ENCODE measurements at places on chromosomes 1 and 21.

DNA sequence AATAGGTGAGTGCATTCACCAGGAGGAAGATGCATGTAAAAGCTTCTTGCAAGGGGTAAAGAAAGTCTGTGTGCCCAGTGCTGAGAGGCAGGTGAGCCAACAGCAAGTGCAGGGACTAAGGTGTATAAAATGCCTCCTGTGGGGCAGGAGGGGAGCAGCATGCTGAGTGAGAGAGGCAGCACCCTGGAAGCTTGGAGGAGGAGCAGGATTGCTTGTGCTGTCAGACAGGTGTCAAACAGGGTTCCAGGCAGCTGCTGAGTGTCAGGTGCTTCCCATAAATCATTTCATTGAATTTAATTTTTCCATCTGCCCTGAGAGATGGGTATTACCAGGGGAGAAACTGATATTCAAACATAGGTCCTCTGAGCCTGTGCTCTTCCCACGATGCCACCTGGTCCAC is 13.9 kb downstream of the BSND start:
- no peak for DNase-seq

- DNase-seq = no peak
Measured at GRCh38 chr1:7707527-7707926, 63.6 kb upstream of the VAMP3 start.

DNA sequence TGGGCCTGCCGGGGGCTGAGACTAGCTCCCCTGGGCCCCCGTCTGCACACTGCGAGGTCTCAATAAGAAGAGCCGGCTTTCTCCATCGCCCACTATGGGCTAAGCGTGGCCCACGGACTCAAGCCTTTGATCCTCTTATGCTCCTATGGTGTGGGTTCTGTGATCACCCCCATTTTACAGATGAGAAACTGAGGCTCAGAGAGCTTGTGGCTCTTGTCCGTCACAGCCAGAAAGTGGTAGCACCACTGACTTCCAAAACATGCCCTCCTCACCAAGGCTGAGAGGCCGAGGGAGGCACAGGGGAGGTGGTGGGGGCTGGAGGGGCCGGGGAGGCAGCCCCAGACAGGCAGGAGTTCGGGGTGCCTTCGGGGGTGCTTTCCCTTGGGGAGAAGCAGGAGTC is 39.0 kb upstream of the CASZ1 start:
- DNase-seq = no peak

DNA sequence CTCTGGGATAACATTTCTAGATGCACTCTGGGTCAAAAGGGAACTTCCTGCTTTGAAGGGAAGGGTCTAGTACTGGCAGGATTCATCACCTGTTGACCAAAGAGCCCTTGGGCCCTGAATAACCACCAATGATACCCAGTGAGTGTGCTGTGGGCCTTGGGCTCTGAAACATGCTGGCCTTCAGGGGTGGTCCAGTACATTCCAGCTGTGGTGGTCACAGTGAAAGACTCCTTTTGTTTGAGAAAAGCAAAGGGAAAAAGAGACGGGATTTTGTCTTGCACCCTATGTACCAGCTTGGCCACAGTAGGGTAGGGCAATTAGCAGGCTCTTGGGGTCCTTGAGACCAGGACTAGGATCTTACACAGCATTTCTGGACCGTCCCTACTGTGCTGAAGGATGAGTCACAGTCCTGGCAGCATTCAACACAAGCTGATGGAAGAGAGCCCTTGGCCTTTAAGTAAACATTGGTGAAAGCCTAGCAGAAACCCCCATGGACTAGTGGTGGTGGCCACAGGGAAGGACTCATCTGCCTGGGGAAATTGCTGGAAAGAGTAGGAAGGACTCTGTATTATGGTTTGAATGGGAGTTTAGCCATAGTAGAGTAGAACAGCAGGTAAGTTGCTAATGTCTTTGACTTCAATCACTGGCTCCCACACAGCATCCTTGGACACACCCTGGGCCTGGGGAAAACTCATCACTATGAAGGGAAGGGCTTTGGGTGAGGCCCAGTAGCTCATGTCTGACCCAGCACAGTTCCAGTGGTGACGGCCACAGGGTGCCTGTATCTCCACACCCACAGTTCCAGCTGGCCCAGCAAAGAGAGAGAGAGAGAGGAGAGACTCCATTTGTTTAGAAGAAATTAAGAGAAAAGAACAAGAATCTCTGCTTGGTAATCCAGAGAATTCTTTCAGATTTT is 87.5 kb downstream of the COL24A1 start:
- DNase-seq = no peak

GRCh38 chr1:63322944-63323864 is 837 bp downstream of the FOXD3 start:
- no peak for DNase-seq

DNA sequence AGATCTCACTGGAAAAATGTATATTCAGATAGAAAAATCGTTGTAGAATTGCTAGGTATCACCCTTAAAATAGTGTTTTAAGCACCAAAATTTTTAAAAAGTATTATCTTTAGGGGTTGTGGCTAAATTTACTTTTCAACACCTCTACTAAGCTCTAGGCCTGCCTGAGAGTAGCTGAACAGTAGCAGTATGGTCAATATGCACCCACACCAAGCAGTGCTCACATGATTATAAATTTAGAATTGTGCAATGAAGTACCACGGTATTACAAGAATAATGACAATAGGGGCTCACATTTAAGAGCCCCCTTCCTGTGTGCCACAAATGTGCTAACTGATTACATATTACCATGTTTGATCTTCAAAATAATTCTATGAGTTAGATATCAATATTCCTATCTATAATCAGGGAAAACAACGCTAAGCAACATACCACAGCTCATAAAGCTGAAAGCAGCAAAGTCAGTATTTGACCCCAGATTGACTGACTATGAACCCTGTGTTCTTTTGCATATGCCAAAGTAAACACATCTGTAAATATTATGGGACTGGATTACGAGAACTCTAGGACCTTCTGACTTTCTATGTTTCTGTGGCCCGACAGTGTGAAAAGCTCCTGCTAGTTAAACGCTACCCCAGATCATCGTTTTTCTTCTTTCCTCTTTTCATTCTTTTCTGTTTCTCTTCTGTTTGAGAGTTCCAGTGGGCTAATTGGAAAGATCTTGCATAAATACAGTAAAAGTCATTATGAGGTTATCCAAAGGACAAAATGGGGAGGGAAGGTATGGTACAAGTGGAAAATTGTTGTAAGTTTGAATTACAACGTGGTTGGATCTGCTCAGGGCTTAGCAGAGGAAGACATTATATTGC is 201.1 kb upstream of the C1orf87 start:
- no peak for DNase-seq

GRCh38 chr21:40152476-40152875 is 285.2 kb downstream of the PCP4 start:
- no peak for DNase-seq

- DNase-seq = no peak
Measured at GRCh38 chr21:34143685-34144182, 70.4 kb downstream of the MRPS6 start.

GRCh38 chr1:173997791-173998190 is 24.4 kb downstream of the RC3H1 start:
- DNase-seq = no peak

DNA sequence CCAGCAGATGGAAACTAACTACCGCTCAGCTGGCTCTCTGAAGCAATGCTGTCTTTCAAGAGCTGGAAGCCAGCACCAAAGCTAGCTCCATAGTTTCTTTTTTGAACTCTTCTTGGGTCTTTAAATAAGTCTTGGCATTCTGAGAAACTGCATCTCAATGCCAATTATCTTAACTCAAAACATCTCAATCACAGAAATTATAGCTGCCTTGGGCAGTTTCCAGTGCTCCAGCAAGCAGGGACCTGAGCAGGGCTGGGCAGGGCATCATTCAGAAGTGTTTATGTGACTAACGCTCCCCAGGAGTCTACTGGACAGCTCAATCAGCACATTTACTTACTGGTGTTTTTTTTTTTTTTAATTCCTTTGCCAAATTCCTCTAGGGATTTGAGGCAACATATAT is 18.3 kb upstream of the PADI4 start:
- DNase-seq = no peak

GRCh38 chr1:160863061-160863773 is 530 bp upstream of the CD244 start:
- DNase-seq = no peak

GRCh38 chr1:206029484-206029883 is 5.8 kb upstream of the CTSE start:
- no peak for DNase-seq

DNA sequence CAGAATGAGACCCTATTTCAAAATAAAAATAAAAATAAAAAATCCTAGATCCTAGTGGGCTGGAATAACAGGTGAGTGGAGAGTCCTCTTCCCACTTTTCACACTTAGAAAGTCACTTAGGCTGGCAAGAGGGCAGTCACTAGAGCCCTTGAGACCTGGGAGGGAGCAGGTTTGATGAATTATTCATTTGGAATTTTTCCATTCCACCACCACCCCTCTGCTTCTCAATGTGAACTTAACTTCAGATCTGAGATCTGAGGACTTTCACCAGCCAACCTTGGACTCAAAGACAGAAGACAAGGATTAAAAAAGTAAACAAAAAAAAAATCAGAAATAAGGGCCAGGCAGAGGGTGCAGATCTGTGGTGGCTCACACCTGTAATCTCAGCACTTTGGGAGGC is 16.5 kb downstream of the AKR7A3 start:
- DNase-seq = no peak

DNA sequence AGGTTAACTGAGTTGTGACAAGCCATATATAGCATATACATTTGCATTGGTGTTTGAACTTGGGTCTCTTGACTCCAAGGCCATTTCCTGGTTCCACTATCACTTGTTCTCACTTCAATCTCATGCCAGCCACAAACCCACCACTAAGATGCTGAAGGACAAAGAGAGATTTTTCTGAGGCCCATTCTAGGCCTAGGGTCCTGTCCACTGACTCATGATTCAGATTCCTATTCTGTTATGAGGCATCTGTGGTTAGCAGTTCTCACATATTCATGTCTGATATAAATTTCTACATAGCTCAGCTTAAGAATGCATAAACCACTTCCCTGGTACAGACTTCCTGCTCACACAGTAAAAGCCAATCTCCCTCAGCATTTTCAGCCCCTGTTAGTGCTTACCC is 326.1 kb upstream of the BEND5 start:
- DNase-seq = no peak

DNA sequence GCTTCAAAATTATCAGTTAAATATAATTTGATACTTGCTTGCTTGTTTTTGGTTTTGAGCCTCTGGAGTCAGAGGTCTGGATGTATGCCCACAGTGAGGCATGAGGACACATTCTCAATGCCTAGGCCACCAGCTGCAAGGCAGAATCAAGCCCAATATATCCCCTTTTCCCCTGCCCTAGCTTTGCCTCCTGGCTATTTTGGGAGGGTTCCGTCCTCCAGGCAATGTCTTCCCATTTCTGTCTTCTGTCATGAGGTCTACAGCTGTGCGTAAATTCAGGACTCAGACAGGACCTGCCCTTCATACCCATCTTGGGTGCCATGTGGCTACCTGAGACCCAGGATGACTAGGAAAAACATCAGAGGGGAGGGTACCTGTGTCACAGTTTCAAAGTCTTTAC is 19.2 kb downstream of the NRDC start:
- no peak for DNase-seq

GRCh38 chr1:100461222-100461621 is 76.7 kb upstream of the GPR88 start:
- no peak for DNase-seq

GRCh38 chr1:91801496-91802115 is 84.3 kb downstream of the TGFBR3 start:
- no peak for DNase-seq

GRCh38 chr1:3636080-3636479 is 11.3 kb downstream of the TPRG1L start:
- DNase-seq = no peak

DNA sequence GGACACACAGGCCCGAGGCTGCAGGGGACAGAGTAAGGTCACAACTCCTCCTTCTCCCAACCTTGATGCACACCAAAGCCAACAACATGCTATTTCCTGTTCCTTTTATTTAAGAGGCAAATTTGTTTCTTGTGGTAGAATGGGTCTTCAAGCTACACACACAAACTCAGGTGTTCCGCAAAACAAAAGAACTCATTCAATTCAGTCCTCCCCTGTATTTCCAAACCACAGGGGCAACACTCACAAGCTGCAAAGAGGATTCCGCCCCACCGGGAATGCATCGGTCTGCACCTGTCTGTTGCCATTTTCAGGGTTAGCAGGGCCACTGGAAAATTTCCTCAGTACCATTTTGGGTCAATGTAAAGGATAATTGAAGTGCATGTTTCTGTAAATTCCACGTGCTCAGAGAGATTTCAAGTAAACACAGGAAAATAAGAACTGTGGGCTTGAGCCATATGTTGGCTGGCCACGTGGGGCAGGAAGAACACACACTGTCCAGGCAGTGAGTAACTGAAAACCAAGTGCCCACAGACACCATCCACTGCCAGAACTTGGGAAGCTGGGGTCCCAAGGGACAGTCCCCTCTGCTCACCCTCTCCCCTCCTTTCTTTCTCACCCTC is 145.2 kb upstream of the ERG start:
- DNase-seq = no peak

DNA sequence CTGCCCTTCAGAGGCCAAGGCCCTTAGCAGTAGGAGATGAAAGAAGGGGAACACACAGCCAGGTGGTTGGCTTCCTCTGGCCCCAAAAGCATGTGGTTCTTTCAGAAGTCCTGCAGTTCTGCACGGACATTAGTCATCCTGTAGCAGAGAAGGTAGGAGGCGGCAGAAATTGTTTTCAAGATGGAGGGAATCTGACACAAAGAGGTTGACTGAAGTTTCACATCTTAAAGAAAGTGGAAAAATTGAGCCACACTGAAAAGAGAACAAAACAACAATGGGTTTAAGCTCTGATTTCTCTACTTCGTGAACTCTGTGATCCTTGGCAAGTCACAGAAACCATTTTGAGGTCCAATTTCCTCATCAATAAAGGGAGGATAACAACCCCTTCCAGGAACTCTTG is 125.3 kb upstream of the DNAH14 start:
- DNase-seq = no peak

DNA sequence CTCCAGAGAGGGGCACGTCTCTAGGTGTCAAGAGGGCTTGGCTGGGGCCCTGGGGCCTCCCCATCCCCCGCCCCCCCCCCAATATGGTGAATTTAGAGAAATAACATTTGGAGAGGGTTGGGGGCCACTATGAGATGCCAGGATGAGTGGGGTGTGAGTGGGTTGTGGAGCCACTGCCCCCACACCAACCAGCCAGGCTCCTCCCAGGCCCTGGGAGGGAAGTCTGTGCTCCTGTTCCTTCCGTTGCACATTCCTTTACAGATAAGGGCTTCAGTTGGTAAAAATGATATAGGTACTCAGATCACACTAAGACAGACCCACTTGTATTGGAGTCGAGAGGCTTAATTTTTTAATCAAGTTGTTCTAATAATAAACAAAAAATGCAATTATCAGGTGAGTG is 585 bp upstream of the PLEKHA6 start:
- no peak for DNase-seq

Data from T-helper 2 cell (primary cell).